ENCODE measurements at places on chromosomes 12 and 14.

DNA sequence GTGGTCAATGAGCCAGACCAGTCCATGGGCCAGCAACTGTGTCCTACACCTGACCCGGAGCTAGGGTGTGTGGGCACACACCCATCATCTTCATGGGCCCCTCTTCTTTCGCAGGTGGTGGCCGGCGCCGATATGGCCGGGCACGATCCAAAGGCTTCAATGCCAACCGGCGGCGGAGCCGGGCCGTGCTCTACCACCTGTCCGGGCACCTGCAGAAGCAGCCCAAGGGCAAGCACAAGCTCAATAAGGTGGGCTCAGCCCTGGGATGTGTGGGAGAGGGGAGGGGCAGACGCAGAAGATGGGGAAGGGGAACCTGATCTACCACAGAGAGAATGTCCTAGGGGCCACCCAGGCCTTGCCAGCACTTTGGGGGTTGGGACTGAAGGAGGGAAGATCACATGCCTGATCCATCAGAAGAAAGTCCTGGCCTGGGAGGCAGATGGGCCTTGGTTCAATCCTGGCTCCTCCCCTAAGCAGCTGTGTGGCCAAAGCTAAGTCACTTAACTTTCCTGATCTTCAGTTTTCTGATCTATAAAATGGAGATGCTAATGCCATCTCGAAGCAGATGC is 3.8 kb downstream of the KCNH3 start:
- DNase-seq: no peak

DNA sequence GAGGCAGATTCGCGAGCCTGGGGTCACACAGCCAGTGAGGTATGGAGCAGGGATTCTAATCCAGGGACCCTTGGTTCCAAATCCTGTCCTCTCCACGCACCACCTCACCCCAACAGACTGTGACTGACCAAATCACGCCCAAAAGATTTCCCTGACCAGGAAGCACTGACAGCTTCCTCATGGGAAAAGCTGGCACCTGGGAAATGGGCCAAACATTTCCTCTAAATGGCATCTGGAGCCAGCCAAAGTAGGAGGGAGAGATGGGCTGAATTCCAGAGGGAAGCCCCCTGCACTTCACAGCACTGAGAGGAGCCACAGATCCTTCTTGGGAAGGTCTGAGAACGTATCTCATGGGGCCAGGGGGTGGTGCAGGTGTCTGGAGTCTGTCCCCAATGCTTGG is 28.8 kb downstream of the CCDC92 start:
- DNase-seq: no peak

DNA sequence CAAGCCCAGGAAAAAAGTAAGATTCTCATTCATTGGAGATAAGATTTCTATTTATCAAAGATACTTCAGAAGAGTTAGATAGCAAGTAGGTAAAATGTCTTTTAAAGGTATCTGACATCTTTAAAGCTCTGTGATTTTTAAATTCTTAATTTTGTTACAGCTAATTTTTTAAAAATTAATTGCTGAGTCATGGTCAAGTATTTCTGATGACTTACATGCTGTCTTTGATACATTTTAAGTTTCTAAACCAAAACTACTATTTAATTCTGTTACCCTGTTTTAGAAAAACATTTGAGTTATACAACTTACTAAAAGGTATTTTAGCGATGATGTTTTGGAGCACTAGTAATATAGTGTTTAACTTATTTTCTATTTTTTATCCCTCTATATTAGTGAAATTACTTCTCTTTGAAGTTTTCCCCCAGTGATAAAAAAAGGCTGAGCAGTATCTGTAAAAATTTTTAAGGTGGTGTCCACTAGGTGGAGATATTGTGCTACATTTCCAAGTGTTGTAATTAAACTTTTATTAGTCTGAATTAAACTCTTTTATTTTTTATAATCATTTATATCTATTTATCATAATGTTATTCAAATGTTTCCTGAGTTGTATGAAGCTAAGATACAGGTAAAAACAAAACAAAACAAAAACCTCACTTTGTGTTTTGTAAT is 11.5 kb downstream of the ALG10 start:
- DNase-seq: peak; percentile 4

DNA sequence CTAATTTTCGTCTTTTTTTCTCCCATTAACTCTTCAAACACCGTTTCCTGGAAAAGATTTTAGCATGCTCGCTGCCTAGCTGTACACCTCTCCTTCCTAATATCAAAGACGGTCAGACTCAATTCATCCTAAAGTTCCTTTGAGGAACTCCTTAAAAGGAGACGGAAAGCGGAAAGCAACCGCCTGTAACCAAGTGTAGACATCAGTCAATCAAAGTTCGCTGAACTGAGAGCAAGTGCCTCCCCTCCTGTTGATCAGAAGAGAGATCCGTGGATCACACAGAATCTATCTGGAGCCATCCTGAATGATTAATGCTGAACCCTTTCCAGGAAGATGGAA is 412 bp upstream of the TEP1 start:
- no peak for DNase-seq

- peak; percentile 33 for DNase-seq
These were observed 2.7 kb upstream of the SAMD4A start for GRCh38 chr14:54564071-54564867.

DNA sequence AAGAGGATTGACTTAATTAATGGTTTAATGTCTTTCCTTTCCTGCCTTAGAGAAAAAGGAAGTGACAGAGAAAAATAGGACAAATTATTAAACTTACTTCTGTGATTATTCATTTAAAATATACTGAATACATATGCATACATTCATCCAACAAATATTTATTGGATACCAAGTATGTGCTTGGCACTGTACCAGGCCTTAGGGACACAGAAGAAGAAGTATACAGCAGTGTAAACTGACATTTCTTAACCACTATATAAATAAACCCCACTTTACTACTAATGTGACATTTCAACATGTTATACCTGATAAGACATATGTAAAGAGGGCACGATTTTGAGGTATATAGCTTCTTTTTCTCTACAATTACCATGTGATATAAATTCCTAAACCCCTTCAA is 53.6 kb downstream of the ERO1A start:
- no peak for DNase-seq

DNA sequence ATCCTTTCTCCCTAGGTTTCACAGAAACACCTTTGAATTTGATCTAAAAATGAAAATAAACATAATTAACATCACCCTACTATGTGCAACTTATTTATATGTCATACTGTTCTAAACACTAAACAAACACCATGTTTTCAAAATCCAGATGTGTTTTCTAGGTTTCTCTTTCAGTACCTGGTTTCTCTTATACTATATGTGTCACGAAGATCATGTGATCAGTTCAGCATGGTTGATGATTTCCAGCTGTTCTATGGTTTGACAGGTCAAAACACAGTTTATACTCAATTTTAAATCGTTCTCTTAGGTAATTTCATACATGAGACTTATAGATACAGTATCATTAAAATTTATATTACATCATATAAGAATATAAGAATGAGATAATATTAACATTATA is 373.1 kb downstream of the SOX5 start:
- no peak for DNase-seq

DNA sequence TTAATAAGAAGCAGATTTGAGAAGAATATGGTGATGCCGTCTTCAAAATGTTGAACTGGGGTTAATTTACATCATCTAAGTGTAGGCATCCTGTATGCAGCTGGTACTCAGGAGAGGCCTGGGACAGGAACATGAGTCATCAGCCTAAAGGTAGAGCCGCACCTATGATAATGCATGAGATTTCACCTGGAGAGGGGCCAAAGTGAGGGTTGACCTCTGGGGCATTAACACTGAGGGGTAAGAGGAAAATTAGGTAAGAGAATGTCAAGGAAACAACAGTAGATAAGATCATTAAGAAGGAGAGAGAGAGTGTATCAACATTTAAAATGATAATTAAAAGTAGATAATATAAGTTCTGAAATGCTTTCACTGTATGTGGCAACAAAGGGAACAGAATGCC is 20.2 kb upstream of the SSTR1 start:
- DNase-seq: no peak

DNA sequence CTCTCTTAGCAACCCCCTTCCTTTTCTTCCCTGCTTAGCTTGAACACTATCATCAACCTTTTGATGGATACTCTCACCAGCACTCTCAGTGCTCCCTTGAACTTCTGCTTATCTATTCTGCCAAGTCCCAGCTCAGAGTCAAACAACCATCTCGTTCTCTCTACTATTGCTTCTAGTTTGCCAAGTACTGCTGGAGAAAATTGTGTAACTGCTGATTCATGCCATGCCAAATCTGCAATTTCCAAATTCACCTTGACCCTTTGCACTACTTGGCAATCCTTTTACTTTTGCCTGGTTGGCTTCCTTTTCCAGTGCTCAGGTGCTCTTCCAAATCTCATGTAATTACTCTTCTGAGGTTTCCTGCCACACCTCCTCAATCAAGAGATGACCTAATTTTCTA is 2.8 kb upstream of the CCDC196 start:
- no peak for DNase-seq

GRCh38 chr14:81406863-81407262 is 6.7 kb upstream of the STON2 start:
- no peak for DNase-seq

- DNase-seq: no peak
These were observed 53.4 kb downstream of the ZFC3H1 start for GRCh38 chr12:71610031-71610795.

- DNase-seq: no peak
These were observed 33.7 kb upstream of the KTN1 start for GRCh38 chr14:55546212-55546874.

GRCh38 chr12:92208613-92209121 is 63.0 kb upstream of the BTG1 start:
- DNase-seq: no peak

GRCh38 chr12:5188472-5188871 is 144.8 kb downstream of the KCNA5 start:
- DNase-seq: no peak

DNA sequence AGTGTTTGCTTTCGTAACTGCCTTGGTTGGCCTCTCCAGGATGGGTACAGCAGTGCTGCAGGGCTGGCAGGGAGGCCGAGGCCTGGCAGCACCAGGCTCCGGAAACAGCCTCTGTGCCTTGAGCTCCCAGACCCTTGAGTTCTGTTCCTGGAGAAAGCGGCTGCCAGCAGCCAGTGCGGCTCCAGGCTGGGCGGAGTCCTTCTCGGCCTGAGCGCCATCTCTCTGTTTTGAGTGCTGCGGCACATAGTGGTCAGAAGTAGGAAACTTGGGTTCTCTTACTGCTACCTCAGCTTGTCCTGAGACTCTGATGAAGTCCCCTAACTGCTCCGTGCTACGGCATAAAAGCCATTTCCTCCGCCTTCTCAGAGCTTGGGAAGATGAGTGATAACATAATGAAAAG is 65.9 kb downstream of the KCNA1 start:
- DNase-seq: peak; percentile 16

- DNase-seq: no peak
These were observed 30.1 kb upstream of the RESF1 start for GRCh38 chr12:31929027-31929526.

- peak; percentile 76 for DNase-seq
These were observed 84.2 kb downstream of the GCH1 start for GRCh38 chr14:54818201-54819133.

DNA sequence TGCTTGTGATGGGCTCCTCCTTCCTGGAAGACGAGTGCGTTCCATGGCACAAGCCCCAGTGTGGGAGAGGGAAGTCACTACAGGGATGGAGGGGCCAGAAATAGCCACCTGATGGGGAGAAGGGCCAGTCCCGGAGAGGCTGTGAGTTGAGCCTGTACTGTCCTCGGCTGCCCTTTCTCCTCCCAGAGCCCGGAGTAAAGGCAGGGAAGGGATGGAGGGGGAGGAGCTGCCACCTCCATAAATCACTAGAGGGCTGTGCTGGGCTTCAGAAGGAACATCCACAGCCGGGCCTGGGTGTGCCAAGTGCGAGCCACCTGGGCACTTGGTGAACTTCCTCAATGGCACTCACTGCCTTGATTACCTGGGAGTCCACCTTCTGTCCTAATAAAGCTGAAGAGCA is 110.1 kb downstream of the RBM19 start:
- no peak for DNase-seq

- DNase-seq: no peak
These were observed 112.2 kb upstream of the USP44 start for GRCh38 chr12:95663525-95663924.

GRCh38 chr14:100826391-100827100 is 628 bp downstream of the MEG3 start:
- DNase-seq: no peak

DNA sequence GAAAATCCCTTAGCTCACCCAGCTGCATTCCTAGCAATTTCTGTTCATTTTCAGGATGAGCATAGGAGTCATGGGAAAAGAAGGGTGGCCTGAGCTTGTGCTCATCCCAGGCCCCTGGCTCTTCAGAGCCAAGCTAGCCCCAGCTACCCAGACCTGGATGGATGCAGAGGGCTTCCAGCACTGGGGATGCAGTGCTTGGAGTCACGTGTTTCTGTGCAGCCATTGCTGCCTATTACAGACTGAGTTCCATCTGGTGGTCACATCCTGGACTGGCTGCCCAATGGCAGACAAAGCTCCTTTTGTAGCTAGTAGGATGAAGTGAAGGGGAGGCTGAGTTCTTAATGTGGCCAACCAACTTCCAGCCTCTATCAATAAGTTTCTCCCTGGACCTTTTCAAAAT is 54.2 kb upstream of the JDP2 start:
- no peak for DNase-seq

GRCh38 chr14:58736606-58737005 is 98.8 kb downstream of the DACT1 start:
- DNase-seq: no peak

DNA sequence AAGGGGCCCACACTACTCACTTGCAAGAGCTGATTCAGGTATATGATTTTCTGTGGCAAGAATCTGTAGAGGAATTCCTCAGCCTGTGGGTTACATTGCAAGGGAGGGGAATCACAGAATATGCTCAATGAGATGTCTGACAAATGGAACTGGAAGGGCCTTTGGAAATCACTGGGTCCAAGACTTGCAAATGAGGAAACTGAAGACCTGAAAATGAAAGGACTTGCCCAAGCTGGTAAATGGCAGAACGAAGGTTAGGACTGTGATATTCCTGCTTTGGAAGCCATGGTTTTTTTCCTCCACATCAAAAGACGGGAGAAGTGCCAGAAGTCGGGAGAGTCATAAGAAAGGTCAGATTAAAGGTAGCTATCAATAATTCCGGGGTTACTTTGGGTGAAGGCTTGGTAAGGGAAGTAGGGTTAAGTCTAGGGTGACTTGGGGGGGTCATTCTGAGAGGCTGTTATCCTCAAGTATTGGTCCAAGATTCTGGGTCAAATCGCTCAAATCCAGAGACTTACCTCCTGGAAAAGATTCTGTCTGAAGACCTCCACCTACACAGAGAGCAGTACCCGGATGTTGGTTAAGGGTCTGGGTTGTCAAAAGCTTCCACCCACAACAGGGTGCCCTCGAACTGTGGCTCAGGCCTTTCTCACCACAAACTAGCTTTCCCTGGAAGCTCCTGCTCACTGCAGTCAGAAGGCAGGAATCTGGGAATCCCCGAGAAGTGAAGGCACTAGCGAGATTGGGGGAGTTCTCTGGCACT is 539 bp downstream of the PSME2 start:
- DNase-seq: no peak

GRCh38 chr14:69863083-69863482 is 16.1 kb upstream of the SMOC1 start:
- DNase-seq: no peak

Data from SK-N-SH (cell line).